Heart right ventricle (tissue), 16 donors: ENCODE measurements at places on chromosomes 3 and 15. TPM values are rescaled to one million over a fixed set of nuclear protein-coding genes. Genes with fewer than 3 reads are reported as not detected.

FOXL2 gene
- total RNA-seq = not detected

DNA sequence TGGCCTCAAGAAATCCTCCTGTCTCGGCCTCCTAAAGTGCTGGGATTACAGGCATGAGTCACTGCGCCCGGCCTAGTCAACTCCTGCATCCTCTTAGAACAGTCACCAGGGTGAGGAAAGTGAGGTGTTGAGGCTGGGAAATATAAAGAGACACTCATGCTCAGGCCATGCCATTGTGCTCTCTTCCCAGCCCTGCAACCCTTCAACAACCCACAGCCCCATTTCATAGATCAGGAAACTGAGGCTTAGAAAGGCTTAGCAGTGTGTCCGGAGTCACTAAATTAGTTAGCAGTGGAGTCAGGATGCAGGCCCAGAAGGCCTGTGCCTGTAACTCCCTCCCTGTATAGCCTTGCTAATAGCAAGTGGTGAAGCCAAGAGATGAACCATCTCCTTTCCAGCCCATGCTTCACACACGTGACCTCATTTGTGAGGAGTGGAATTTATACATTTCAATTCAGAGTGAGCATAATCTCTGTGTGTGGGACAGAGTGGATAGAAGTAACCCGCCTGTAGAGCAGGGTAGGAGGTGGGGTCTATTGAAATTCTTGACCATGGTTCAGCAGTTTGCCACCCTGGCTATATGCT, 51.7 kb upstream of the USP3 start:
- no peak overlapping the region for H3K27ac ChIP-seq
- no peaks in the 10 kb centered on the region for H3K36me3 ChIP-seq
- no peaks in the 10 kb centered on the region for H3K4me1 ChIP-seq
- no peaks in the 10 kb centered on the region for H3K27me3 ChIP-seq
- H3K4me3 ChIP-seq = no peak overlapping the region

DNA sequence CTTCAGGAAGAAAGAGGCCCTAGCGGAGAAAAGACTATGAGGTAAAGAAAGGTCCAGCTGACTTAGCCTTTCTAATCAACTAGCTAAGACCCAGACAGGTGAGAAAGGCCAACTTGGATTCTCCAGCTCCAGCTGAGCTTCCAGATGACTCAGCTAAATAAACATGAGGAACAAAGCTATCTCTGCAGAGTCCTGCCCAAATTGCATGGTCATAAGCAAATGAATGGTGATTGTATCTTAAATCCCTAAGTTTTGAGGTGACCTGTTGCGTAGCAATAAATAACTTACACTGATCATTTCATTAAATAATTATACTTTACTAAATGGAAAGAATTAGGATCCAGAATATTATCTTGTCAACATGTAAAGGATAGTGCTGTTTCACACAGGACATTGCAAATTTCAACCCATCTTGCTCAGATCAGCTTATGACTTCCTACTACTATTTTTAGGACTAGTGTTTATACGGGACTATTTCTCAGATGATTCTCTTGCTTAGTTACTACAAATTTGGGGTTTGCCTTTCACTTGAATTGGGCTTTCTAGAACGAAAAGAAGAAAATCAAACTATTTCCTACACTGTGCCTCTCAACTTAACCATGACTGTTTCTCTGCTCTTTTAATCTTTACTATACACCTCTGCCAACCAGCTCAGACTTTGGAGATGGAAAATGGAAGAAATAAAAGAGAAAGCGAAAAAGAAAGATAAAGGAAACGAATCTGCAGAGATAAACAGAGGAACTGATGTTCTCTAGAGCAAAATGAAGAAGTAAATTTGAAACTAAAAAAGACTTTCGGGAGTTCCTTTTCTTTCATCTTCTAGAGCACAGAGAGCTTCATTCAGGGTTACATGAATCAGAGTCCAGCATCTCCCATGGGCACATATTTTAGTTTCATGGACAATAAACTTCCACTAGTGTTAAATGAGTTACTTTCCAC, 6.6 kb upstream of the ADGRG7 start:
- H3K4me3 ChIP-seq = peak overlapping the region; percentile 25
- H3K4me1 ChIP-seq = no peaks in the 10 kb centered on the region
- DNase-seq = no peak
- no peaks in the 10 kb centered on the region for H3K36me3 ChIP-seq

DNA sequence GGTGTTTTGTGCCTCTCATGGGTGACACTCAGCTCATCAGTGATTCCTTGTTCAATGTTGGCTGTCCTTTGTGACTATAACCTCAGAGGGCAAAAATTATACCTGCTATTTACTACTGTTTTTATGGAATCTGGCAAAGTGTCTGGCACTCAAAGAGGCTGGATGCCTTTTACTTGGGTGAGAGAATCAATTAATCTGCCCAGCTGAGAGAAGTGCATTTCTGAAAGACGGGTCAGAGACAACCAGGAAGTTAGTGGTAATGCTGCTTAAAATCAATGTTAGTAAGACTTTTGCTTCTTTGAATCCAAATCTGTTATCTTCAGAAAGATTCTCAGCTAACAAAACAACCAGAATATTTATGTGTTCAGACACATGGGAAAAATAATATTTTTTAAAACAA, 436.2 kb upstream of the SUCLG2 start:
- H3K27me3 ChIP-seq = no peaks in the 10 kb centered on the region
- no peak overlapping the region for H3K27ac ChIP-seq
- H3K4me1 ChIP-seq = no peaks in the 10 kb centered on the region
- H3K36me3 ChIP-seq = no peaks in the 10 kb centered on the region

DNA sequence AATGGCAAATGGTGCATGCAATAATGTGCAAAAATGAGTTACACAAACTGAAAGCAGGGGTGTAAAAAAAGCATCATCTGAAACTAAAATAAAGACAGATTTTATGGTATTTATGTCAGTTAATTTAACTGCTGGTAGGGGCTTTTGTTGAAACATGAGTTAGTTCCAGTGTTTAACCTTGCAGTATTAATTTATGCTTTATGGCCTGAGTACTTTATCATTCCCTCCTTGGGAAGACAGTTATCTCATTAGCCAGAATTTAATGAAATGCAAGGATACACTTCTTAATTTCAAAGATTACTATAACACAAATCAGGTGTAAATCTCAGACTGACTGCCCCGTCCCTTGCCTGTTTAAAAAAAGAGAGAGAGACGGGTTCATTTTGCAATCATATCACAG, 240.1 kb upstream of the MEIS2 start:
- H3K4me3 ChIP-seq = no peak overlapping the region
- no peaks in the 10 kb centered on the region for H3K27me3 ChIP-seq
- H3K4me1 ChIP-seq = no peaks in the 10 kb centered on the region
- no peak for DNase-seq
- H3K27ac ChIP-seq = no peak overlapping the region
- no peaks in the 10 kb centered on the region for H3K36me3 ChIP-seq
